ENCODE measurements at places on chromosomes 13 and 19.

- no peak for DNase-seq
These were observed 437.0 kb downstream of the SUCLA2 start for GRCh38 chr13:47564041-47564440.

DNA sequence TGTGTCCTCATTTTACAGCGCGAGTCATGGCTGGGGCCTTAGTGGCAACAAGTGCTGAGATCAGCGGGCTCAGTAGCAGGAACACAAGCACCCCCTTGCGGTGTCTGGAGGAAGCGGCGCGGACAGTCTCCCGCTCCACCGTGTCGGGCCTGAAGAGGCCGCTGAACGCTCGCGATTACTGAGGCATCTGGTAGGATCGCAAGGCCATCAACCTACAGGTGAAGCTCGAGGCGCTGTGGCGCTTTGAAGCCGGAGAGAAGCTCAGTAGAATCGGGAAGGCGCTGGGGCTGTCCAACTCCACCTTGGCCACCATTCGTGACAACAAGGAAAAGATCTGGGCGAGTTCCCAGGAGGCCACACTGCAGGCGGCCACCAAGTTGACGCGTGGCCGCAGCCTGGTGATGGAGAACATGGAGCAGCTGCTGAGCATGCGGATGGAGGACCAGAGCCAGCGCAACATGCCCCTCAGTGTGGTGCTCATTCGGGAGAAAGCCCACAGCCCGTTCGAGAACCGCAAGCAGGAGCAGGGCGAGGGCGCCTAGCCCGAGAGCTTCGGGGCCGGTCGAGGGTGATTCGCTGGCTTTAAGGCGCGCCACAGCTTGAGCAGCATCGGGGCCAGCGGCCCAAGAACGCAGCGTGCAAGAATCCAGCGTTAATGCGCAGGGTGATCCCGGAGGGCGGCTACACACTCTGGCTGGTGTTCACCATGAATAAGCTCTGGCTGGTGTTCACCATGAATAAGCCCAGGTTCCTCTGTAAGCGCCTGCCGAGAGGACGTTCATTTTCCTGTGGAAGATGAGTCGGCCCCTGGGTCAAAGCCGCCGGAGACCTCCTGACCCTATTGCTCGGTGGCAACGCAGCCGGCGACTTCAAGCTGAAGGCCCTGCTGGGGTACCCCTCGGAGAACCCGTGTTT is 8.3 kb upstream of the MZF1 start:
- DNase-seq: peak; percentile 81

DNA sequence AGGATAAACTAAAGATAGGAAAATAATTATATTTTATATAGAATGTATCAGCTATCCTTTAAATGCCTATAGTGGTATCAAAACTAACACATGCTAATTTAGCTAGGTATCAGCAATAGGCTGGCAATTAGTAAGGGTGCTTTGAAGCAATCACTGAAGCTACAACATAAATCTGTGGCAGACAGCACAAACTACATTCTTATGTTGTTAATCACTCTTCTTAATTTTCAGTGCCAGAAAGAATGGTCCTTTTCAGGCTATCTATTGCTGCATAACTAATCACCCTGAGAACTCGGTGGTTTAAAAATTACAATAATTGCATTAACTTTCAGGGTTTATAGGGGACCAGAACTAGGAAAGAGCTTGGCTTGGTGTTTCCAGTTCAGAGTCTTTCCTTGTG is 963.1 kb downstream of the EFNB2 start:
- no peak for DNase-seq

GRCh38 chr13:109665781-109666249 is 120.6 kb downstream of the IRS2 start:
- no peak for DNase-seq

DNA sequence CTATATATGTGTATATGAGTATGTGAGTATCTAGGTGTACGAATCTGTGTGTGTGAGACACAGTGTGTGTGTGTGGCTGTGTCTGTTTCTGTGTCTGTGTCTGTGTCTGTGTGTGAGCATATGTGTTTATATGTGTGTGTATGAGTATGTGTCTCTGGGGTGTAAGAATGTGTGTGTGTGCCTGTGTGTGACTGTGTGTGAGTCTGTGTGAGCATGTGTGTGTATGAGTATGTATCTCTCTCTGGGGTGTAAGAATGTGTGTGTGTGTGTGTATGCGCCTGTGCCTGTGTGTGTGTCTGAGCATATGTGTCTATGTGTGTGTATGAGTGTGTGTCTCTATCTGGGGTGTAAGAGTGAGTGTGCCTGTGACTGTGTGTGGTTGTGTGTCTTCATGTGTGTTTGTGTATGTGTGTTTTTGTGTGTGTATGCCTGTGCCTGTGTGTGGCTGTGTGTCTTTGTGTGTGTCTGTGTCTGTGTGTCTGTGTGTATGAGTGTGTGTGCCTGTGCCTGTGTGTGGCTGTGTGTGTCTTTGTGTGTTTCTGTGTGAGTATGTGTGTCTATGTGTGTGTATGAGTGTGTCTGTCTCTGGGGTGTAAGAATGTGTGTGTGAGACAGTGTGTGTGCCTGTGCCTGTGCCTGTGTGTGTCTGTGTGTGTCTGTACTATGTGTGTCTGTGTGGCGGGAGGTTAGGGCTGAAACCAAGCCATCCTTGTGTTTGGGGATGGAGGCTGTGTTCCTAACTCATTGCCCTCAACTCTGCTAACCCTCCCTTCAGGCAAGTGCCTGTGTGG is 11.2 kb downstream of the AXL start:
- DNase-seq: no peak

GRCh38 chr19:28393574-28394336 is 819.2 kb downstream of the UQCRFS1 start:
- DNase-seq: no peak

DNA sequence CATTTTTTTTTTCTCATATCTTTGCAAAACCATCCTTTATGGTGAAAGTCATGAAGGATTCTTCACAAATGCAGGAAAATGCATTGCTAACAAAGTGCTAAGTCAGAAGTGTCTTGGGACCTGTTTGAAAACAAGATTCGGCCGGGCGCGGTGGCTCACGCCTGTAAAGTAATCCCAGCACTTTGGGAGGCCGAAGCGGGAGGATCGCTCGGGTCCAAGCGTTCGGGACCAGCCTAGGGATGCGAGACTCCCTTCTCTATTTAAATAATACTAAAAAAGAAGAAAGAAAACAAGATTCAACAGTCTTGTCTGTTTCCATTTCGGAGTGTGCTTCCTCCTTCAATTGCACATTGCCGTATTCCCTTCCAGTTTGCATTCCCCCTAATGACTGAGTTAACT is 819 bp downstream of the EID2B start:
- DNase-seq: no peak

- no peak for DNase-seq
These were observed 38.7 kb upstream of the KLF2 start for GRCh38 chr19:16285769-16286498.

- DNase-seq: no peak
These were observed 16.0 kb upstream of the CYP4F2 start for GRCh38 chr19:15913830-15914229.

DNA sequence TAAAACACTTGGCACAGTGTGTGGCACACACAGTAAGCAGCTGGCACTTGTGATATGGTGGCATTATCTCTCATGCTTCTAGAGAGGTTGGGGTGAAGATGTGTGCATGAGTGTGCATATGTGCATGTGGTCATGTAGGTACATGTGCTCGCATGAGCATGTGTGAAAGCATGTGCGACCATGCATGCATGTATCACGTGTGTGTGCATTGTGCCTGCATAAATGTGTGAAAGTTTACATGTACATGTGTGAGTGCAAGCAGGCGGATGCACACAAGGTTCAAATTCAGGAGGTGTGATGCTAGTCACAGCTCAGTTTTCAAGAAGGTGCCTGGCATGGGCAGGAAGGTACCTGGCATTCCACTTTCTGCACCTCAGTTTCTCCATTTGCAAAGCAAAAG is 59.0 kb upstream of the UQCRFS1 start:
- DNase-seq: no peak

- DNase-seq: no peak
These were observed 4.9 kb downstream of the NANOS3 start for GRCh38 chr19:13881692-13882418.

GRCh38 chr19:23771761-23772674 is 13.3 kb upstream of the ZNF681 start:
- DNase-seq: no peak

DNA sequence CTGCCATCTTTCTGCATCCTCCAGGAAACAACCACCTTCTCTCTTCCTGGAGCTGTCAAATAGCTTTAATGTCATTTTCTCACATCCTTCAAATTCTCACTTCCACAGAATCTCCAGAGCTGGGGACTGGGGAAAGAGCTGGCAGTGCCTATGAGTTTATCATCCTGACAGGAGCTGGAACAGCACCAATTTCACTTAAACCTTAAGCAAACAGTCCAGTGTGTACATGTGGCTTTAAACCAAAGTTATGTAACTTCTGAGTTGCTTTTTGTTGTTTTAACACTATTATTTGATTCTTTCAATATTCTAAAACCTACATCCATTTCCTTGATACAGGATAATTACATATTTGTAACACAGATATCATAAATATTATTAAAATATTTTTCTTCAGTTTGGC is 331.5 kb upstream of the ARGLU1 start:
- DNase-seq: no peak

DNA sequence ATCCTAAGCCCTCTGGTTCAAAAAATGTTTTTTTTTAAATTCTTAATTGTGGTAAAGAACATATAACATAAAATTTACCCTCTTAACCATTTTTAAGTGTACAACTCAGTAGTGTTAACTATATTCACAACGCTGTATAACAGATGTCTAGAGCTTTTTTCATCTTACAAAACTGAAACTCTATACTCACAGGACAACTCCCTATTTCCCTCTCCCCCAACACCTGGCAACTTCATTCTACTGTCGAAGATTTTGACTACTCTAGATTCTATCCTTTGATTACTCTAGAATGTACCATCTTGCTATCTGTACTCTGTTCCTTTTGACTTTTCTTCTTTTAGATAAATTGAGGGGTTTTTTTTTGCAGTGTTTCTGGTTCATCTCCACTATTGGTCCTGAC is 200.4 kb downstream of the KLF12 start:
- DNase-seq: no peak

DNA sequence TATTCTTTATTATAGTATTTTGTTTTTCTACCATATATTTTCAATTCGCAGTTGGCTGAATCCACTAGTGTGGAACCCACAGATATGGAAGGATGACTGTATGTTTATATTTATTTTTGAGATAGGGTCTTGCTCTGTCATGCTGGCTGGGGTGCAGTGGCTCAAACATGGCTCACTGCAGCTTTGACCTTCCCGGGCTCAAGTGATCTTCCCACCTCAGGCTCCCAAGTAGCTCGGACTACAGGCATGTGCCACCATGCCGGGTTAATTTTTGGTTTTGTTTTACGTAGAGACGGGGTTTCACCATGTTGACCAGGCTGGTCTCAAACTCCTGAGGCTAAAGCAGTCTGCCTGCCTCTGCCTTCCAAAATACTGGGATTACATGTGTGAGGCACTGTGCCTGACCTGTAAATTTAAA is 9.6 kb downstream of the SLC35E1 start:
- no peak for DNase-seq

- DNase-seq: no peak
These were observed 1.1 kb upstream of the CALR start for GRCh38 chr19:12937093-12937926.

DNA sequence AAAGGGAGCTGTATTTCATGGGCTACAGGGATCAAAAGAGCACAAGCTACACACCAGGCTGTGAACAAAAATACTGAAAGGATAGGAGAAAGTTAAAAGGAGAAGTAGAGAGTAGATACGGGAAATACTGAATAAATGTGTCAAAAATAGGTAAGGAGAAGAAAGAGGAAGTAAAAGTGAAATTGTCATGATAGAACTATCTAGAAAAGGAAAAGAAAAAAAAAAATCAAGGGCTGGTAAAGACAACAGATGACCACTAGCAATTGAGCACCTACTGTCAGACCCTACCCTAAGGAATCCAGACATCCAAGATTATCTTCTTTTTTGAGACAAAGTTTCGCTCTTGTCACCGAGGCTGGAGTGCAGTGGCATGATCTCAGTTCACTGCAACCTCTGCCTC is 4.8 kb downstream of the RUBCNL start:
- no peak for DNase-seq

- DNase-seq: no peak
These were observed 7.7 kb downstream of the ATP7B start for GRCh38 chr13:52003541-52003940.

DNA sequence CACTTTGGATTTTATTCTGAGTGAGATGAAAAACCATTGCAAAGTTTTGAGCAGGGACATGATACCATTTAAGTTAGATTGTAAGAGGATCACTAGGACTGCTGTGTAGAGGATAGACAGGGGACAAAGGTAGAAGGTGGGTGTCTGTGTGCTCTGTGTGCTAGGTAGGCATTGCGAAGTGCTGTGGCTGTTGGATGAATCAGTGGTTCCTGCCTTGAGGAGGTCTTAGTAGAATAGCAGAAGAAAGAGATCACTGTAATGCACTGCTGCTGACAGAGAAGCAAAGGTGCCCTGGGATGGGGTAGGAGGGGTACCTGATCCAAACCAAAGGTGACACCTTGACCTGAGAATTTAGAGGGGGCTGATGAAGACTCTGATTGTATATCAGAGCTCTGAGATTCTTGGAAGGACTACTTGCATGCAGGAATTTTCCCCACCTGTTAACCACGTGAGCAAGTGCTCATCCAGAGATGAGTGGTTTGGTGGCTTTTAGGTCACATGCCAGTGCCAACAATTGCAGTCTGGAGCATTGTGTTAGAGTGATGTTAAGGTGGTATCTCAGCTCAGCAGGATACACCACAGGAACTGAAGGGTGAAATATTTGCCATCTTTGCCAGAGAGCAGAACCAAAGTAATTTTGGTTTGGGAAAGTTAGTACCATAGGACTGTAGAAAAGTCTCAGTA is 10.8 kb downstream of the WASF3 start:
- DNase-seq: no peak

DNA sequence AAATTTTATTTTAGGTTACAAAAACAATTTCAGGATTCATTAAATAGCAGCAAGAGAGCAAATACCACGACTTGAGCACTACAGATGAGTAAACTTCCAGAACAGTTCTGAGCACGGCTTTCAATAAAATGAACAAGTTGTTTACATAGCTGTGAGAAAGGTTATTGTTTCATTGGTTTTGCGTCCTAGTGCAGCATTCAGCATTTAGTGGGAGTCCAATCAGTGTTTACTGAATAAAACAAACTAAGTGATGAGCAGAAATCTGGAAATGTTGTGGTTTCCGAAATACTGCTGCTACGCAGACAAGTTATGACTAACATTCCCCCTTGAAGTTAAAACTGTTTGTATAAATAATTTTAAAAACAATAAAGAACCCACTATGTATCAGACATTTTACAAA is 251.5 kb upstream of the STARD13 start:
- no peak for DNase-seq

DNA sequence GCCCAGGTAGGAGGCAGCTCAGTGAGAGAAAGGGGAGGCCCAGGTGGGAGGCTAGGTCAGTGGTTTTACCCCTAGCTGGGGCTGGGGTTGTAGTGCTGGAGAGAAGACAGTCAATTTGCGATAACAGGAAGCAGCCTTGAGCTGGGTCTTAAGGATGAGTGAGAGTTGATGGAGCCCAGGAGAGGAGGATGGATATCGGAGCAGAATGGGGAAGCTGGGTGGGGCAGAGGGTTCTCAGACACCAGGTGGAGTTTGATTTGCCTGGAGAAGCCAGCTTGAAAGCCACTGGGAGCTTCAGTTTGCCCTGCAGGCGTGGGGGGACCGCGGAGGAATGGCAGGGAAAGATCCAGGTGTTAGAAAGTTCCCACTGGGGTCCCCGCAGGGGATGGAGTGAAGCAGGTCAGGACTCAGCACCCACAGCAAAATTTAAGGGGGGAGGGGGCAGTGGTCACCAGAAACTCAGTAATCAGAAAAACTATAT is 836 bp upstream of the CDC42EP5 start:
- DNase-seq: no peak

GRCh38 chr19:54172471-54173358 is at the start of gene TMC4:
TMC4 (minus strand) TSS chr19:54173160; CDS start chr19:54173117, 43 bp downstream.
- DNase-seq: no peak

All from activated CD8-positive, alpha-beta memory T cell treated with anti-CD3 and anti-CD28 coated beads for 1 hour (primary cell).